ENCODE measurements at places on chromosomes 4 and X. TPM values are rescaled to one million over a fixed set of nuclear protein-coding genes. Genes with fewer than 3 reads are reported as not detected.

The HSFX3 gene
- not detected for total RNA-seq

The ATP7A gene
- 8.3 TPM for total RNA-seq

The TEX13C gene
- total RNA-seq, result not detected

The DCK gene
- total RNA-seq, result 9.0 TPM

The SMS gene
- total RNA-seq, result 128 TPM

The DOCK11 gene
- total RNA-seq, result 1.3 TPM

The RHOXF1 gene
- total RNA-seq, result not detected

The STS gene
- 1.8 TPM for total RNA-seq

The SMPX gene
- not detected for total RNA-seq

The TIGD4 gene
- 0.37 TPM for total RNA-seq

The NEIL3 gene
- total RNA-seq, result 7.5 TPM

- no peak for DNase-seq
These were observed 51.1 kb upstream of the TMEM33 start for GRCh38 chr4:41883988-41884734.

DNA sequence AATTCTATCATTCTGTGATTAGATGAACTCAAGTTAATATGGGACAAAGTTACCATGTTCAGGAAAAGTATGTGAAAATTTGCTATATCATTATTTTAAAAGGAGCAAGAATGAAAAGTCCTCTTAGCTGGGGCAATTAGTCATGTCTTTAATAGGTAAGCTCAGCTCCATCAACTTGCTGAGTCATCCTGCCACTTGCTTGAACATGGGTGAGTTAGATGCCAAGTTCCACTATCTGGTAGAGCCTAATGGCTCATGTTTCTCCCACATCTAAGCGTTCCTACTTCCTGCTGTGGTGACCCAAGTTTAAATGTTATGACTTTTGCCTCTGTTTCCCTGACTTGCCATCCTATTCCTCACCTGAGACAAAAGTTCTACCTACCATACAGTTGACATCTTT is 276.8 kb downstream of the ZNF674 start:
- peak; percentile 85 for DNase-seq

DNA sequence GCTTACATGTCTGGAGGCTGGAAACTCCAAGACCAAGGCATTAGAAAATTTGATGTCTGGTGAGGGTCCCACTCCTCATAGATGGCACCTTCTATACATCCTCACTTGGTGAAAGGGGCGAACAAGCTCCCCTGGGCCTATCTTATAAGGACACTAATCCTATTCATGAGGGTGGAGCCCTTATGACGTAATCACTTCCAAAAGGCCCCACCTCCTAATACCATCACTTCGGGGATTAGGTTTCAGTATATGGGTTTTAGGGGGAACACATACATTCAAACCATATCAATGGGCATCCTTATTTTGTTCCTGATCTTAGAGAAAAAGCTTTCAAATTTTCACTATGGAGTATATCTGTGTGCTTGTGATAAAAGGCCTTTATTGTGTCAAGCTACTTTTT is 39.0 kb upstream of the ALG13 start:
- no peak for DNase-seq

DNA sequence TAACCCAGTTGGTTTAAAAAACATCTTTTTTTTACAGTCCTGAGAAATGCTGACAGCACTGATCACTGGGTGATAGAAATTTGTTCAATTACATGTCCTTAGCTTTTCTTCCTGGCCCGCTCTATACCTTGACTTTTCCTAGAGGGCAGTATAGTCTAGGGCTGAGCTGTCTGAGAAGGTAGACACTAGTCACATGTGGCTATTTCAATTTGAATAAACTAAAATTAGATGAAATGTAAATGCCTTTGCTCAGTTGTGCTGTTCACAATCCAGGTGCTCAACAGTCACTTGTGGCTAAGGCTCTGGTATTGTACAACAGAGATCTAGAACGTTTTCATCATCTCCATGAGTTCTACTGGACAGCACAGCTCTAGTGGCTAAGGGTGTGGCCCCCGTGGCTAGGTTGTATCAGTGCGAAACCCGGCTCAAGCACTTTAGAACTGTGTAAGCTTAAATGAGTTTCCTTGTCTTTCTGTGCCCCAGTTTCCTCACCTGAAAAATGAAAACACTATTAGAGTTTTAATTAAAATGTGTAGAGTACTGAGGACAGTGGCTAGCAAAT is 111.6 kb upstream of the WDR17 start:
- no peak for DNase-seq

- DNase-seq, result peak; percentile 95
These were observed 20.5 kb downstream of the PKD2 start for GRCh38 chr4:88027611-88028608.

- no peak for DNase-seq
These were observed 22.8 kb upstream of the HADH start for GRCh38 chr4:107966903-107967302.

DNA sequence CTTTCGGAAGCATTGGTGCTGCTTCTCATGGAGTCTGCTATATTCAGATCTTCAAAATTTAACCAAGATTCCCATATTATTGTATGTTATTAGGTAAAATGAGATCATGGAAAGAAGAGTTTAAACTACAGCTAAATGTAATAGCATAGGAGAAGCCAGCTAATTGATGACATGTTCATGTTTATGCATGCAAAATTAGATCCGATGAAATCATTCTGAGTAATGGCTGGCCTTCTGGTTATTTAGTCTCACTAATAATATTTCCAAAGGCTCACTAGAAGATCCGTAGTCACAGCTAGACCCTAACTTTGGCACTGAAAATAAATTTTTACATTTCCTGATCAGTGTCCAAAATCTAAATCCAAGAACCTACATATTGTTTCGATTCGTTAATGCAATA is 19.8 kb upstream of the PHKA2 start:
- DNase-seq, result no peak

DNA sequence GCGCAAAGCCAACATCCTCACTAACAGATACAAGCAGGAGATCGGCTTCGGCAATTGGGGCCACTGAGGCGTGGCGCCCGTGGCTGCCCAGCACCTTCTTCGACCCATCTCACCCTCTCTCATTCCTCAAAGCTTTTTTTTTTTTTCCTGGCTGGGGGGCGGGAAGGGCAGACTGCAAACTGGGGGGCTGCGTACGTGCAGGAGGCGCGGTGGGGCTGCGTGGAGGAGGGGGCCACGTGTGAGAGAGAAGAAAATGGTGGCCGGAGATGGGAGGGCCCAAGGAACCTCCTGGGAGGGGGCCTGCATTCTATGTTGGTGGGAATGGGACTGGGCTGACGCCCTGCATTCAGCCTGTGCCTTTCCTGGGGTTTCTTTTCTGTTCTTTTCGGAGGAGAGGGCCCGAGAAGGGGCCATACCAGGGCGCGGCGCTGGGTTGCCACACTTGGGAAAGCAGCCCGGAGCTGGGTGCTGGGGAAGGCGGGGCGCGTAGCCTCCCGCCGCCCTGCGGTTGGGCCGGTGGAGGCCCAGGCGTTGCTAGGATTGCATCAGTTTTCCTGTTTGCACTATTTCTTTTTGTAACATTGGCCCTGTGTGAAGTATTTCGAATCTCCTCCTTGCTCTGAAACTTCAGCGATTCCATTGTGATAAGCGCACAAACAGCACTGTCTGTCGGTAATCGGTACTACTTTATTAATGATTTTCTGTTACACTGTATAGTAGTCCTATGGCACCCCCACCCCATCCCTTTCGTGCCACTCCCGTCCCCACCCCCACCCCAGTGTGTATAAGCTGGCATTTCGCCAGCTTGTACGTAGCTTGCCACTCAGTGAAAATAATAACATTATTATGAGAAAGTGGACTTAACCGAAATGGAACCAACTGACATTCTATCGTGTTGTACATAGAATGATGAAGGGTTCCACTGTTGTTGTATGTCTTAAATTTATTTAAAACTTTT is 4.5 kb downstream of the MID1IP1 start:
- DNase-seq, result peak; percentile 70

GRCh38 chrX:5568934-5569333 is 659.7 kb downstream of the NLGN4X start:
- no peak for DNase-seq

- no peak for DNase-seq
These were observed 595.4 kb upstream of the AGA start for GRCh38 chr4:178037459-178038214.

GRCh38 chr4:5784960-5785611 is 74.1 kb downstream of the EVC start:
- no peak for DNase-seq

GRCh38 chr4:38089961-38090360 is 129.8 kb downstream of the PTTG2 start:
- DNase-seq, result no peak

DNA sequence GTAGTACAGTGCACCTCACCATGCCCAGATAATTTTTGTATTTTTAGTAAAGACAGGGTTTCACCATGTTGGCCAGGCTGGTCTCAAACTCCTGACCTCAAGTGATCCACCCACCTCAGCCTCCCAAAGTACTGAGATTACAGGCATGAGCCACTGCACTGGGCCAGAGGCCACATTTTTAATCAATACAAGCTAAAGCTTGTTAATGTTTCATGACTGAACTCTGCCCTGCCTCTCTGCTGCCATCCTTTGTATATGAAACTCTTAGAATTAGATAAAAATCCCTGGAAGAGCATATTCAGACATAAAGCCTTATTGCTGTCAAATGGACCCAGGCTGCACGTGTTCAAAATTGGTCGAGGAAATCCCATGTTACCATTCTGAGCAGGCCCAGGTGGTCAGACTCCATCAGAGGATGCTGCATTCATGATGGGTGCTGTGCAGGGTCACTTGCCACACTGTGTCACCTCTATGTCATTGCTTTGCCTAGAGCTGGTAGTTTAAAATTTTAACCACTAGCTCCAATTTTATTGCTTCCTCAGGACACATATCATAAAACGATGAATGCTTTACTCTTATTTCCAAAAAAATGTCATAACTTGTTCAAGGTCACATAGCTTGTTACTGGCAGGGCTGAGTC is 45.2 kb downstream of the LNX1 start:
- no peak for DNase-seq

DNA sequence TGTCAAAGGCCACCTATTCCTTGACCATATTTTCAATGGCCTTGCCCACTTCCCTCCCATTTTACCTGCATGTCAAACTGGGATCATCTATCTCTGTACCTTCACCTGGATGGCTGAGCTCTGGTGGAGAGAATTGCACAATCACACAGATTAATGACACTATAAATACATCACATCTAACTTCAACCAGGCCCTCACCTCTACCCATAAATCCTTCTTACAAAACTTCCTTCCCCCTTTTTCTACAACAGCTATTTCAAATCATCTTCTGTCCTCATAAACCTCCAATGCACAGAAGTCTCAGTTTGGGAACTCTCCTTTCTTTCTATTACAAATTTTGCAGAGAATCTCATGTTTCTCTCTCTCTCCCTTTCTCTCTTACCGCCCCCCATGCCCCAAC is 9.2 kb downstream of the PALLD start:
- DNase-seq, result no peak

DNA sequence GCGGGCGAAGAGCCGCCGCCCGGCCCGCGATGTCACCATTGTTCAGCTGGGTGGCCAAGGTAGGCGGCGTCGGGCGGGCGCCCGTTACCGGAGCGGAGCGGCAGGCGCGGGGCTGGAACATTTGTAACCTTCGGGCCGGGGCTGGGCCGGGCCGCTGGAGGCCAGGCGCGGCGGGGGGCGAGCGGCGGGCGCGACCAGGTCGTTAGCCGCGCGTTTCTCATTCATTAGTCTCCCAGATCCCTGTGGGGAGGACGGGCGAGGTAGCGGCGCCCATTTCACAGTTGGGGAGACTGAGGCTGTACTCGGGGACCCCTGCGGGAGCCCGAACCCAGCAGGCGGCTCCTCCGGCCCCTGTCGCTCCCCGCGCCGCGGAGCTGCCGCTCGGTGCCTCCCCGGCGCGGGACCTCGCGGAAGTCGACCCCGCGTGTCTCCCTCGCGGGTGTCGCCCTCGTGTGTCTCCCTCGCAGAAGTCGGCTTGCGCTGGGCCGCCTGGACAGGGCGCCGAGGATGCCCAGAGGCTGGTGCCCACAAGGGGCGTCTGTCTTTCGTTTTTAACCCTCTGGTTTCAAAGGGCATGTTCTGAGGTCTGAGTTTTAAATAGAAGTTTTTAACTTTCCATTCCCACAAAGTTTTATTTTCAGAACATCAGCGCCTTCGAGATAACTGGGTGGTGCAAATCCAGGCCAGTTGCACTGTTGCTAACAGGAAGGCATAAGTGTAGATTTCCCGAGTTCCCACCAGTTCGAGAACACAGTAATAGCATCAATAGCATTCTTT is 17.5 kb downstream of the PTTG2 start:
- peak; percentile 40 for DNase-seq

DNA sequence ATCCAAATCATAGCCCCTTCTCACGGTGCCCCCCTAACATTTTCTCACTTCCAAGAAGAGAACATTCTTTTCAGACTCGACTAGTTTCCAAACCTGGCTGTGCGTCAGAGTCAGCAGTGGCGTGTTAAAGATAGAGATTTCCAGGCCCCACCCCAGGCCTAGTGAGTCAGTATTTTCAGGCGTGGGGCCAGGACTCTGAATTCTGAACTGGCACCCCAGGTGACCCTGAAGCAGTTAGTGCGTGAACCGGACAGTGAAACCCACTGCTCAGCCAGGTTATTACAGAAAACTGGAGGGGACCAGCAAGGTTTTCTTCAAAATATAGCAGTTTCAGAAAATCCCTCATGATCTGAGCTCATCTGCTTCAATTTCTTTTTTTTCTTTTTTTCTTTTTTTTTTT is 35.0 kb upstream of the BCOR start:
- DNase-seq, result peak; percentile 76

DNA sequence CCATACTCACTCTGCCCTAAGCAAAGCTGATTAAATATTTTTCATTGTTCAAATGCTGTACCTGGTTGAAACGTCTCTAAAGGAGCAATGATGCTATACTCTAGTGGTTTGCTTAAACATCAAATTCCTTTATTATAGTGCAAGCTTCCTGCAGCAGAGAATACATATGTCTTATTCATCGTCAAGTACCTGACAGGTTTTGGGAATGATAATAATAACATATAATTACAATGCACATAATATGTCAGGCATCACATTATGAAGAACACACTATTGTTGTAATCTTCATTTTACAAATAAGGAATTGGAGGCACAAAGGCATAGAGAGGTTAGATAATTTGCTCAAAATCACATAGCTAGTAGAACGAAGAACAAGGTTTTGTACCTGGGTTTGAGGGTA is 151.6 kb downstream of the GRIA2 start:
- no peak for DNase-seq

DNA sequence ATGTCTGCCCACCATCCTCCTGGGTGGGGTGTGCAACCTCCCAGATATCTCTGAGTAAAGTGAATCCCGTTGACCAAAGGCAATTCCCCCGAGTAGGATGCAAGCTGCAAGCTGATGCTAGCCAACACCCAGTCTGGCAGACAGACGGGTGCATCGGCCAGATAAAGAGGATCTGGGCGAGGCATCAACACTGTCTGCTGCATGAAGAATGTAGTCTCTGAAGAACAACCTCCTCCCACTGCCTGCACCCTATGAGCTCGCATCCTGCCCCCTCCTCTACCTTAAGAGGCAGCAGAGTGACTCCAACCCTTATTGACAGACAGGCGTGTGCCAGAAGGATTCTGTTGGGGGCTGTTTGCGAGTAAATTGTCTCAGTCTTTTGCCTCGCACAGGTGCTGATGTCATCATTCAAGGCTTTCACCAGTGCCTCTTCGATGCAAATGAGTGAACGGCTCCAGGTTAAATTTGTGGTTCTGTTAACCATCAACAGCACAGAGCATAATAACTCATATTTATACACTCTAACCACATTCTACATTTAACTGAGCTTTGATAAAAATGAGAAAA is 546.9 kb downstream of the BCOR start:
- no peak for DNase-seq

GRCh38 chr4:155616117-155616516 is 50.5 kb upstream of the GUCY1A1 start:
- DNase-seq, result no peak

Measured in mammary epithelial cell (primary cell).